A673 (cell line): ENCODE measurements at places on chromosomes 4 and X. TPM values are rescaled to one million over a fixed set of nuclear protein-coding genes. Genes with fewer than 3 reads are reported as not detected.

DNA sequence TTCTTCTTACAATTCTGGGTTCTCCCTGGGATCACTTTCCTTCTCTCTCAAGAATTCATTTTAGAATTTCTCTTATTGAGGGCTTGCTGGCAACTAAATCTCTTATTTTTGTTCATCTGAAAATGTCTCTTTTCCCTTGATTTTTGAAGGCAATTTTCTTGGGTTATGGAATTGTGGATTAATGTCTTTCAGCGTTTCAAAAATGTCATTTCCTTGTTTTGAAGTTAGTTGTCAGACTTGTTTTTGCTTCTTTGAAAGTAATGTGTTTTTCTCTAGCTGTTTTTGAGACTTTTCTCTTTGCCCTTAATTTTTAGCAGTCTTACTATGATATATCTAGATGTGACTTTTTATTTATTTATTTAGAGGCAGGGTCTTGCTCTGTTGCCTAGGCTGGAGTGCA lies 205.7 kb downstream of the CHIC2 start:
- no peak for DNase-seq

DNA sequence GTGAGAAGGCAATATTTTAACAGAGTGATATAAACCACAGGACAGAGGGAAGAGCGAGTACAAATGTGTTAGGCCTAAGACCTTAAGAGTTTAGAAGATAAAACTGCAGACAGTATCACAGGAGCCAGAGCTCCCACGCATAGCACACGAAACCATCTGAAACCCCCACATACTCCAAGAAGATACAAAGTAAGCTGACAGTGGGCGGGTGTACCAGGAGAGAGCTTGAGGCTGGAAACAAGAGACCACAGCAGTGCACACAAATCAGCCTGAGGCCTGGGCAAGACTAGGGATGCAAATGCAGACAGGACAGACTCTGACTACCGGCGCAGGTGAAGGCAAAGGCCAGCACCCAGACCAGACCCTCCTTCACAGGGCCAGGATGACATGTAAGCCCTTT lies 54.1 kb upstream of the ARHGAP24 start:
- no peak for DNase-seq

DNA sequence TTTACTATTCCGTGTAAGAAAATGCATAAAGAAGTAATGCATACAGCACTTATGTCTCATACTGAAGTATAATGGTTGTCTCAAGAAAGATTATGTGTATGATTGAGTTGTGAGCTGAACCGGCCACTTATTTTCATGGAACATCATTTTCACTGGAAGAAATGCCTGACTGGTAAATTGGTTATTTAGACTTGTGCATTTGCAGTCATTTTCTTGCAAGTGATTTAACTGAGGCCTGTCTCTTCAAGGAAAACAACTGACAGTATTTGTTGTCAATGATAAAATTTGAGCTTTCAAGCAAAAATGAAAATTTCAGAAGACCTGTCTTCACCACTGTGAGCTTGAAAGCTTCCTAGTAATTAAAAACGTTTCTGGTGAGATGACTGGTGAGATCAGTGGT lies 62.7 kb upstream of the RPS6KA3 start:
- DNase-seq, result no peak

DNA sequence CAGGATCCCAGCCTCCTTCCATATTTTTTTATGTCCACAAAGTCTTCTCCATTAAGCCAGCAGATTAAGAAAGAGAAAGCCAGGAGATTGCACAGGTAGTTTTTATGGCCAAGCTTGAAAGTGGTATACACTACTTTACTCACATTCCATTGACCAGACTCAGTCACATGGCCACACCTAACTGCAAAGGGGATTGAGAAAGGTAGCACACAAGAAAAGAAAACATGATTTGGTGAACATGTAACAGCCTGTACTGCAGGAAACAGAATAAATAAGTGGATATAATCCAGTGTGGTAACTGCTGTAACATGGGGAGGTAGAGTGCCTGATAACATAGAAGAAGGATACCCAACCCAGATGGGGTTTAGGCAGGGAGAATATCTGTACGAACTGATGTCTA lies 43.9 kb downstream of the HOPX start:
- DNase-seq, result no peak

GRCh38 chrX:154419189-154419588 lies 7.8 kb downstream of the TAFAZZIN start:
- DNase-seq, result no peak

DNA sequence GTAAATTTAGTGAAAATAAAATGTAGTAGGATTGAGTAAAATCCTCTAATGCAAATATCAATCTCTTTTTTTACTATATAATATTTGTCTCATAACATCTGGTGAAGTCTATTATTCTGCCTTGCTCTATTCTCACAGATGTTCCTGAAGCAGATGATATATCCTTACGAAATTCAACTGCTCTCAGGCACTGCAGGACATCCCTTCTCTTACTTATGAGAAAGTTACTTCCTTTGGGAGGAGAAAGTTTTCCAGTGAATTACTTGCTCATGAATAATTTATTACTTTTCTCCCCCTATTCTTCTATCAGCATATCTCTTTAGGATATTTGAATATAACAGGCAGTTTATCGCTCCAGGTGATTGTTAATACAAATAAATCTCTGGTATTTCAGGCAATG lies 75.6 kb upstream of the AGA start:
- peak; percentile 4 for DNase-seq

DNA sequence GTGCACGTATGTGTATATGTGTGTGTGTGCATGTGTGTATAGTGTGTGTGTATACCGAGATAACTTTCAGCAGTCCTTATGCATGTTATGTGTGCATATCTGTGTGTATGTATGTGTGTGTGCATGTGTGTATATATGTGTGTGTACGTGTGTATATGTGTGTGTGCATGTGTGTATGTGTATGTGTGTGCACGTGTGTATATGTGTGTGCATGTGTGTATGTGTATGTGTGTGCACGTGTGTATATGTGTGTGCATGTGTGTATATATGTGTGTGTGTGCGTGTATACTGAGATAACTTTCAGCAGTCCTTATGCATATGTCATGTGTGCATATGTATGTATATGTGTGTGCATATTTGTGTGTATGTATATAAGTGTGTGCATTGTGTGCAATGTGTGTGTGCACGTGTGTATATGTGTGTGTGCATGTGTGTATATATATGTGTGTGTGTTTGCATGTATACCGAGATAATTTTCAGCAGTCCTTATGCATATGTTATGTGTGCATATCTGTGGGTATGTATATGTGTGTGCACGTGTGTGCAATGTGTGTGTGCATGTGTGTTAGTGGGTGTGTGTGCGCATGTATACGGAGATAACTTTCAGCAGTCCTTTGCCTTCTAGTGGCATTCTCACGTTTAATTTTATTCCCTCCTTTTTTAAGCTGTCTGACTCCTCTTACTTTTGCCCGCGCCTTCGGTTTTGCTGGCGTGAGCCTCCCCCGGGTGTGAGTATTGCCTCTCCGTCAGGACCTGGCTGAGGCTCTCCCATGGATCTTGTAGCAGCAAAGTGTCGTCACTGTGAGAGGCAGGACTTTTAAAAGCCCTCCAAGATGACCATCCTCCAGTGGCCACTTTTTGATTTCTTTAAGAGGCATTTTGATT lies 99.6 kb upstream of the SHOX start:
- no peak for DNase-seq

DNA sequence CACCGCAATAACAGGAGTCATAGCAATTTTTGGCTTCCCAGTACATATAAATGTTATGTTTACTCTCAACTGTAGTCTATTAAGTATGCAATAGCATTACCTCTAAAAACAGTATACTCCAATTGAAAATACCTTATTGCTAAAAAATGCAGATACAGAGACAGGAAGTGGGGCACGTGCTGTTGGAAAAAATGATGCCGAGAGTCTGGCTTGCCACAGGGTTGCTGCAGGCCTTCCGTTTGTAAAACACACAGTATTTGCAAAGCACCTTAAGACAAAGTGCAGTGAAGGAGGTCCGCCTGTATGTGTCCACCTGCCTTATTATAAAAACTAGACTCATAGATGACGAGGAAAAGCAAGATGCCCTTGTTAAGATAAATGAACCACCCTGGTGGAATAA lies 23.5 kb downstream of the CD99 start:
- DNase-seq, result no peak

DNA sequence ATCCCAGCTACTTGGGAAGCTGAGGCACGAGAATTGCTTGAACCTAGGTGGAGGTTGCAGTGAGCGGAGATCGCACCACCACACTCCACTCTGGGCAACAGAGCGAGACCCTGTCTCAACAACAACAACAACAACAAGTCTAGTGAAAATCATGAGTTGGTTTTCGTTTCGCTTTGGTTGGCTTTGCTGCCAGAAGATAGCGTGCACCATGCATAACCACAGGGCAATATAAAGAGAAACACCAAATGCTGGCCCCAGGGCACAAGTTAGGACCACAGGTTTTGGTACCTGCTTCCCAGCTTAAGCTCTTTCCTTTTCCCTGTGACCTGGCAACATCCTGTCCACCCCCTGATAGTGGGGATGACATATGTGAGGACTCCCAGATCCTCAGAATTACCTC lies 21.5 kb upstream of the HMGB3 start:
- no peak for DNase-seq

- DNase-seq, result no peak
Measured at GRCh38 chr4:24622146-24622834, 37.9 kb upstream of the DHX15 start.

DNA sequence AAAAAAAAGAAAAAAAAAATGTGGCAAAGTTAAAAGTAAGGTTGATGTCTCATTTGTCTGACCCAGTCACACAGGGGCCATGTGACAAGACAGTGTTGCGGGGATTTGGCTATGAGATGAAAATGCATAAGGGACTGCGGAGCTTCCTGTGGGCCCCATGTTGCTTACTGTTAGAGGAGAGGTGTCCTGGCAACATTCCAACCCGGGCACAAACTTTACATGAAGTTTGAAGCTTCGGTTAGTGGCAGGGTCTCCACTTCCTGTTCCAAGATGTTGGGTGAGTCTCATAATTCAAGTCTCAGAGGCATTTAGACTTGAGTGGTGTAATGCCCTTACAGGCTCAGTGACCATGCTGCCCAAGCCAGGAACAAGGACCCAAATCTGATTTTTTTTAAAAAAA lies 111.3 kb downstream of the MAML3 start:
- DNase-seq, result peak; percentile 17

- peak; percentile 21 for DNase-seq
Measured at GRCh38 chrX:39819921-39820849, 277.6 kb downstream of the BCOR start.

The ARSJ gene
- total RNA-seq, result 3.8 and 4.6 TPM in 2 replicates

The IL9R gene
- 0.44 and 0.56 TPM in 2 replicates for total RNA-seq

The AFF2 gene
- not detected in 2 replicates for total RNA-seq

The AGTR2 gene
- not detected in 2 replicates for total RNA-seq

The CYLC1 gene
- total RNA-seq, result not detected in 2 replicates

The SYP gene
- 14.6 and 16.3 TPM in 2 replicates for total RNA-seq

The FAM47A gene
- not detected in 2 replicates for total RNA-seq
